ENCODE measurements at places on chromosomes 5 and 9.

GRCh38 chr9:91843623-91844148 lies 106.3 kb downstream of the ROR2 start:
- DNase-seq = no peak

- no peak for DNase-seq
Measured at GRCh38 chr5:169307646-169308045, 6.7 kb upstream of the SLIT3 start.

DNA sequence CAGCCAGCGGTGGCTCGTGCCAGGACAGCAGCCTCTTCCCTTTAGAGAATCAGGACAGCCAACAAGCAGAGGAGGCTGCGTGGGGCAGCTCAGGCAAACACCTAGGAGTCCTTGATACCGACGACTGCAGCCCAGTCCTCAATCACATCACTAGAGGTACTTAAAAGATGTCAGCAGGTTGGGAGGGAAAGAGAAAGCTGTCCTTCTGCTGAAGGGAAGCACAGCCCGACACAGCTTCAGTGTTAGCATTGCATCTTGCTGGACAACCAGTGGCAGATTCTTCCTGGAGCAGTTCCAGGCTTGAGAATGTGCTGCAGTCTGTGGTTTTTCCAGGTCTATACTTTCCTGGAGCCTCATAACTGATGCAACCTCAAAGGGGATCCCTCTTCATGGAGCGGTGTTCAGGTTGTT lies 230.5 kb downstream of the SYK start:
- no peak for DNase-seq

DNA sequence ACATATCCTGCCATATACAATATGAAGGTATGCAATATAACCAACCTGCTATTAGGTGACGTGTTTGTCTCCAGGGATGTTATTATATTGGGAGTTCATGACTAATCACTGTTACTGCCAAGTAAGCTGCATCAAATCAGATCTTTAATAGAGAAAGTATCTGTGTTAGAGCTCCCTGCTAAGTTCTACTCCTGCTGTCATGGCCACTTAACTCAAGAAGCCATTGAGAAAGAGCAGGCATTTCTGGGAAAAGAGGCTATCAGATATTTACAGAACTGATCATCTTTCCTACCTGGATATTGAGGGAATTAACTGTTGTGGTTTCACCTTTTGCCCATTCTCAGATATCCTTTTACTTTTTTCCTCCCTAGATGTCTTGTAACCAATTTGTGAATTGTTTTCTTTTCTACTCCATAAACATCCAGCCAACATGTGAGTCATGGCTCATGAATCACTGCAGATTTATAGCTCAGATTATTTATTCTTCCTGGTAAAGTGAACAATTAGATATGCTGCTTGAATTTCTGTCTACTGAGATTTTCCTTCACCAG lies 634.8 kb upstream of the FAM174A start:
- no peak for DNase-seq

DNA sequence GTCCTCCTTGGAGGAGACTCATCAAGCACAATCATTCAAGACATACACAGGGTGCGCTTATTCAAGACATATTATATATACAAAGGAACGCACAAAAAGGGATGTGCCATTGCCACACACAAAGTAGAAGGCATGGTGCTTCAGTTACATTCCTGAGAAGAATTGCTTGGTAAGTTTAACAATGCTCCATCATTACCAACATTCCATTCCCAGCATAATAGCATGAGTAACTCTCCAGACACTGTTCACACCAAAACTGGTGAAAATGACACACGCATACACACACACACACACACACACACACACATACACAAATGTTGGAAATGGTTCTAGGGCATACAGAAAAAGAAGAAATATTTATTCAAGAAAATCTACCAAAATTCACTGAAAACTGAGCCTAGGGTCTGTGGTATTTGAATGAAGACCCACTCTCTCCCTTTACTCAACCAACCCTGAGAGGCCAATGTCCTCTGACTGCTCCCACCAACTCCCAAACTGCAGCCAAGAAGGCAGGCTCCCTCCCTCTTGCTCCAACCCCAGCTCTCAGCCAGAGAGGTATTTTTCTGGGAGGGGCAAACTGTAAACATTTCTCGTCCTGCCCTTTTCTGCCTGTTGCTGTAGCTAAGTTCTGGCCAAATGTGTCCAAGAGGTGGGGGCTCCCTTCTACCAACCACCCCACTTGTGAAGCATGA lies 19.9 kb downstream of the UGT3A1 start:
- no peak for DNase-seq

DNA sequence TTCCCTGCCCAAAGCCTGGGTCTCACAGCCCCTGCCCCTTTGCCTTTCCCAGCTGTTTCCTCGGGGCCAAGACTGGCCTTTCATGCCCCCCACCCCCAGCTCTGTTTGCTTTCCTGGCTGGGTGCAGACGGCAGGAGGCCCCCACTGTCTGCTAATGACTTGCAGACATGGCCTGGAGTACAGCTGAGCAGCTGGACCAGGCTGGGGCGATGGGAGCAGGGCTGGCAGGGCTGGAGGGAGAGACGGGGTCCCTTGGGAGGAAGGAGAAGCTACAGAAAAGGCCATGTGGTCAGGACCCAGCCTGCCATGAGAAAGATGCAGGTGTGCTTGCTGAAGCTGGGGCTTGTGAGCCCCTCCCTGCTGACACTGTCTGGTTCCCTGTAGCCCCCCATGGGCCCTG lies 28.3 kb upstream of the GFPT2 start:
- DNase-seq = no peak

GRCh38 chr9:112380825-112381221 lies 915 bp downstream of the HSDL2 start:
- DNase-seq = no peak

DNA sequence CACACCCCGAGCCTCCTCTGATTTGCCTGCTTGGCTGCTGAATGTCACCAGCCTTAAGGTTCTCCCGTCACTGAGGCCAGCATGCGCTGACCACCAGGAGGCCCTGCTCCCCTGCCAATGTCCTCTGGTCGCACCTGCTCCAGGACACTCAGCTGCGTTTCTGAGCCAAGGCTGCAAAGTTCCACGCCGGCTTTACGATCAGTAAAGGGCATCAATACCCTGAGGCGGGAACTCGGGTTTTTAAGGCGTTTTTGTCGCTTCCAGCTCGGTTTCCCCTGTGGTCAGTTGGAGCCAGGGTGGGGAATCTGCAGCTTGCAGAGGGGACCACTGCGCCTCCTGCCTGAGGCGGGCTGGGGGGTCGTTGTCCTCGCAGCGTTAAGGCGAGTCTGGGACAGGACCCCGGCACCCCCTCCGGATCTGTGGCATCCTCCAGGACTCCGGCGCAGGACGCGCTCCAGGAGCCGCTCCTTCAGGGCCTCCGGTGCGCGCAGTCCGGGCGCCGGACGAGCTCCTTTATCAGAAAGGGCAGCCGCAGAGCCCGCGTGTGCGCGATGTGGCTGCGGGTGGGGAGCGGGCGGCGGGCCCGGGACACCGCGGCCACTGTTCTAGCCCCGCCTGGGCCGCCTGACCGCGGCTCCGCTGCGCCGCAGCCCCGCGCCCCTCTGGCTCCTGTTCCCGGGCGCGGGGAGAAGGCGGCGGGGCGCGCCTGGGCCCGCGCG lies 24.1 kb upstream of the FLT4 start:
- DNase-seq = no peak

GRCh38 chr9:28389411-28389810 lies 816.1 kb upstream of the C9orf72 start:
- no peak for DNase-seq
